ENCODE measurements at places on chromosomes 5 and 9.

DNA sequence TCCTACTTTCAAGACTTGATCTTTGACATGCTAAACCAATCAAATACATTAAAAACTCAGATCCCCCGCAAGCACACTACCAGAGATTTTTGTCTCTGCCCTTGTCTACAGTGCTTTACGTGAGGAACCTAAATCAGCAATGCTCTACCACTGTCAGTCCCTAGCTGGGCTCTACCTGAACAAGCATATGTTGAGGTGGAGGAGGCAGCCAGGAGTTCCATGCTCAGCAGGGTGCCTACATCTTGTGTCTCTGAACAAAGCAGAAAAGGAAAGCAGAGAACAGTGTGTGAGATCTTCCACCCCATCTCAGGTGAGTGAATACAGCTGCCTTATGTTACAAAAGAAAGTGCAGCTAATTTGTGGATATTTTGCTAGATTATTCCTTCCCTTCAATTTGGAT is 255.0 kb downstream of the NDUFS4 start:
- DNase-seq: no peak

DNA sequence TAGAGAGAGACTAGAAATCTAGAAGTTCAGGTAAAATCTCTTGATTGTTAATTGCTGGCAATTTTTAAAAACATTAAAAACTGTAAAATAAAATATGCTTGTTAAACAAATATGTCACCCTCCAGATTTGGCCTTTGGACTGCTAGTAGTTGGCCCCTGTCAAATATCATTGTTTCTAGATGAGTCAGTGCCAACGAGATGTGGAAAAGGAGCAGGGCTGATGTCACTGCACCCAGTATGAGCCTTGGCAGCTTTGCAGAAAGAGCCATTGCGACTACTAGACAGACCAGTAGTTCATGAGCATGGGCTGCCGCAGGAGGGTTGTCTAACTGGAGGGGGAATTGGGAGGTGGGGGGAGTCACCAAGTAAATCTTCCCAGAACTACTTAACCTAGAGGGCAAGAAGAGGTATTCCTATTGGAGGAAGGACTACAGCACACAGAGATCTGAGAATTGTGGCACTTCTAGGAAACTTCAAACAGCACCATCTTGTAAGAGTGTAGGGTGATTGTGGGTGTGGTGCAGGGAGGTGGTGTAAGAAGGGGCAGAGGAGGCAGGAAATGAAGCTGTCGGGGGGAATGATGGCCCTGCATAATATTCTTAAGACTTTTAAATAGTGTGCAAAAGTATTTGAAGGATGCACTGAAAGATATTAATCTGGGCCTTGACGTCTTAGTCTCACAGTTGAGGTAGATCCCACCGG is 7.1 kb upstream of the DOCK2 start:
- no peak for DNase-seq

DNA sequence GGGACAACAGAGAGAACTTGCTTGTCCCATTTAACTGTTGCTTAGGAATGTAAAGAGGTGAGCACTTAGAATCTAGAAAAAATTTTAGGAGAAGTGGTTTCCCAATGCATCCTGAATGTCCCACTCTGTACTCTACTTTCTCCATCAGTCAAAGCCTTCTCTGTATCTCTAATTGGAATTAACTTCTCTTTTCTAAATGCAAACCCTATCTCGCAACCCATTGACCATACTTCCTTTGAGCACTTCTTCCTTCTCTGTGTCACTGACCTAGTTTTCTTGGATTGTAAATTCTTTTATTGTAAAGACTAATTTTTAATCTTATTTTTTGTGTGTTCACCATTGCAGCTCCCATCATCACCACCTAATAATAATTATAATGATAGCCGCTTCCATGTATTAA is 33.3 kb downstream of the ADRB2 start:
- no peak for DNase-seq

DNA sequence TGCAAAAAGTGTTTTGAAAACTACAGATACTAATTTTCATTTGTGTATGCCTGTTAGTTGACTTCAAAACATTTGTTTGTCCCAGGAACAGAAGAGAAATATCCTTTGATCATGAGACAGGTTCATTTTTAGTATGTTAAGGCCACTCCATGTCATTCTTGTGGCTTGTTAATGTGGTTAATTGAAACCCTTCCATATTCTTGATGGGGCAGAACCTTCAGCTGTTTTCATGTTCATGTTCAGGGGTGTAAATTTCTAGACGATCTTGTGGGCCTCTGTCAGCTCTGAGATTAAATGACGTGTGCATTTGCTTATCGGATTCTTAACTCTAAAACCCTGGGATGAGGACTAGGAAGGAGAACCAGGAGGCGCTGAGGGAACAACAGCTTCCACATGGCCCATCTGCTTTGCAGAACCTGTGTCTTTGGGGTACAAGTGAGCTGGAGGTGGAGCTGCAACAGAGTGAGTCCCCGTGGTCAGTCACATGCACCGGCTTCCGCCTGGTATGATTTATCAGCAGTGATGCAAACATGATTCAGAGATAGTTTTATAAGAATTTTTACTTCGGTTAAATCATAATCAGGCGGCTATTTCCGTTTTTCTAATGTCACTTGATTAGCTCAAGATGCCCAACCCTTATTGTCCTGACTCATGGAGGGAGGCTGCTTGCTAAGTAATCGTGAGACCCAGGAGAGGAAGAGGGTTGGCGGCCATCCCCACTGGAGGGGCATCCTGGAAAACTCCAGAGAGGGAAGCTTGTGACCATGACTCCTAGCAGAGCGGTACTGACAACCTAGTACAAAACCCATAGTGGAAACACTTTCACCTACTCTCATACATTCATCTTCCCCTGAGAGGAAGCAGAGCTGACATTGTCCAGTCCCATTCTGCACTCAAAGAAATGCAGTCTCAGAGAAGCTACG is 138.4 kb downstream of the C9orf152 start:
- DNase-seq: no peak

DNA sequence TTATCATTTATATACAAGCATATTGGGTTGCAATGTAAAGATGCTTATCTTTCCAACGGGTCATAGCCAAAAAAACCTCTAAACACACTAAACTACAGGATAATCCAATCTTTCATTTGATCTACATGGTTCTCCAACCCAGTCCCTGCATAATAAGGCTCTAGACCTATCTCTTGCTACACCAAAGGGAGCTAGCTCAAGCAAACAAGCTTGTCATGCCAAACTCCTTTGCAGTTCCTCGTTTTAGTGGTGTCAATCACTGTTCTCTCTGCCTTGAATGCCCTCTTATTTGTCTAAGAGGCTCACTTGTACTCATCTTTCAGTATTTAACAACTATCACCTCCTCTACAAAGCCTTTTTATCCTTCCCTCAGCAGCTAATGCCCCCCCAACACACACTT is 5.6 kb downstream of the HOMER1 start:
- no peak for DNase-seq

DNA sequence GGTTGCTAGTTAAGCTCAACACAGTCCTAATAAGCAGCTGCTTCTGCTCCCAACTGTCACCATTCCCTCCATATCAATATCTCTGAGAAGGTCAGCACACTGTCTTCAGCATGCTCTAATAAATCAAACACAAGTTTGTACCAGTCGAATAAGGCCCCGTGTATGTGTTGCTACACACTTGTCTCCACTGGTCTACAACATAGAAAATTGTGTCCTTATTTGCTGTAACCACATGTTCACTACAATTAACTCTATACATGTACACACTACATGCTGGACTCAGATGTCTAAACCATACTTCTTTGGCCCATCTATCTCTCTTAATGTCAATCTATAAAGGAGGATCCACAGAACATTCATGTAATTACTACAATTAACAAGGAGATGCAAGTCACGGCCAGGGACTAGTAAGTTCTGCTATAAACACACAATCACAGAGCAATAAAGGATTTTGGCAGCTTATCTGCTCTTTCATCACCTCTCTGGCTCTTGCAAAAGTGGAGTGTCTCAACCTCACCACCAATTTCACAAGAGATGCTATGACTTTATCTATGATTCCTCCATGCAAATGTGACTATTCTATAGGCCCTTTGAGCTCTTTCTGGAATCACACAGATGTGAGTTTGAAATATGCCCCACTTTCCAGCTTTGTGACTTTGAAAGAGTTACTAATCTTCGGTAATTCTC is 143.9 kb downstream of the SEMA5A start:
- DNase-seq: no peak

DNA sequence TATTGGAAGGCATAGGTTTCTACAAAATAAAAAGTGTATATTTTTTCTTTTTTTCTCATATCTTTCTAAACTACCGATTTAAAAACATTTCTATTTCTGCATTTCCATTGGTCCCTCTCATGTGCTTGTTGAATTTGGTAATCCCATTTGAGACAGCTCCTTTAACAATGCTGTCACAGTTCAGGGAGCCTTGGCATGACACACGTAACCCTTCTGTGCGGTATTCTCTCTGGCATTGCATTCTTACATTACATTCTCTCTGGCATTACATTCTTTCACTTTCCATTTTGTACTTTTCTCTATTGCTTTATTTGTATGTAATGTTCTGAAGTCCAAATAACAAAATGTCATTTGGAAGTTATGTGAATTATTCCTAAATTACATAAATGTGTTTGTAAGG is 150.7 kb upstream of the RASGRF2 start:
- DNase-seq: no peak

DNA sequence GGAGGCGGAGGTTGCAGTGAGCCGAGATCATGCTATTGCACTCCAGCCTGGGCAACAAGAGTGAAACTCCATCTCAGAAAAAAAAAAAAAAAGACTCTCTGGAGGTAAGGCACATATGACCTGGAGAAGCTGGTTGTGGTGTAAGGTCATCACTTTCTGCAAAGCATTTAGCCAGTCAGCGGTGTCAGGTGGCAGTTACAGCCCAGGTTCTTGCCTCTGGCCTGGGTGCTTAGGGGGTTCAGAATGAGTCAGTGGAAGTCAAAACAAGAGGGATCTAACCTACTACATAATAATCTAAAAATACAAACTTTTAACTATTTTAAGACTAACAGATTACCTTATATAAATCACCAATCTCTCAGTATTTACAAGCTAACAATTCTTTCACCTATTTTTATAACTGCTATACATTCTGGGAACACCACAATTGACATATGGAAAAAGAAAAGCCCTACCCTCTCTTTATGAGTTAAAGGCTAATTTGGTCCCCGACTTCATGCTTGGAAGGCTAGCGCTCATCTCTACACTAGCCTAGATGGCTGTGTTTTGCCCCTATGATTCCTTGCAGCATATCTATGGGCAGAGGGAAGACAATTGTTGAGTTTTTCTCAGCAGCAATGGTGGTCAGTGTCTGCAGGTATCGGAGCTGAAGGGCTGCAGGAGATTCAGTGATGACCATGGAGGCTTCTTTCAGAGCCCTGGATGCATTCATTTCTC is 29.2 kb downstream of the STOM start:
- no peak for DNase-seq

DNA sequence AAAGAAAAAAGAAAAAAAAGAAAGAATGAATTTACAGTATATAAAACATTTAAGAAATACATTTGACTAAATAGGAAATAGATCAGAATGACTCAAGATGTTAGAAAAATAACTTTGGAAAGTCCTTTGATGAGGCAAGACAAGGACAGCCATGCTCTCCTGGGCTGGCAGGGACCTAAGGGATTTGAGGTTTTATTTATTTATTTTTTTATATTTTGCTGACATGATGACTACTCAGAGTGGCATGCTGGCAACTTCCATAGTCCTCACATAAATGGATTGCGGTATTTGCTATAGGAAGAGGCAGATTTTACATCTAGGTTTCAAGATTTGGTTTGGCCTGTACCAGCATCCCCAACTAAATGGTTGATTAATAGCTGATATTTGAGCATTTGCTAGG is 17.7 kb downstream of the SLC28A3 start:
- DNase-seq: no peak

DNA sequence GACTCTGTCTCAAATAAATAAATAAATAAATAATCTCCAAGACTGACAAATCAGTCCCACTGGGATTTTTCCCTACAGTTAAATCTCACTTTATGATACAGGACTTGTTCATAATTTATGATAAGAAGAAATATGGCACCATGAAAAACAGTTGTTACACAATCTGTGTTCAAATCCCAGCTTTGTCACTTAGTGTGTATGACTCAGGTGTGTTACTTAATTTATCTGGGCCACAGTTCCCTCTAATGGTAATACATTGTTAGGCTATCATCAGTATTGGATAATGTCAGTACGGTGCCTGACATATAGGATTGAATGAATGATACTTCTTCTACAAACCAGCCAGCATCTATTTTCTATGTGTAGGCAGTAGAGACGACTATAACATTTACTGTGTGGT is 23.1 kb downstream of the SLC36A3 start:
- DNase-seq: no peak

DNA sequence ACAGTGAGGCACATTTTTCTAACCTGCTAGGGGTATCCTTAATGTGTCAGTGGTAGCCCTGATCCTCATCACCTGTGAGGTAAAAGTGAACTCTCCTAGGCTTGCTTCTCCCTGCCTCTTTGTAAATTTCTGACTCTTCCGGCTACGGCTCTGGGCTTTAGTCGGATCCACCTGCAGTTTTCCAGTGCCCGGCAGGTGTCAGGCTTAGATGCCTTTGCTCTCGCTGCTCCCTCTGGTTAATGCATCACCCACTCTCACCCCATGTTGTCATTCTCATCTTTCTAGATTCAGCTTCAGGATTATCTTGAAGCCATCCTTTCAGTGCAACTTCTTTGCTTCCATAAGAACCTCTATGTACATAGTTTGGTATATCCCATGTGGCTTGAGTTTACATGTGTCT is 3.6 kb downstream of the CEP78 start:
- DNase-seq: no peak

- no peak for DNase-seq
Measured at GRCh38 chr9:128773049-128773448, 1.3 kb upstream of the ZER1 start.

DNA sequence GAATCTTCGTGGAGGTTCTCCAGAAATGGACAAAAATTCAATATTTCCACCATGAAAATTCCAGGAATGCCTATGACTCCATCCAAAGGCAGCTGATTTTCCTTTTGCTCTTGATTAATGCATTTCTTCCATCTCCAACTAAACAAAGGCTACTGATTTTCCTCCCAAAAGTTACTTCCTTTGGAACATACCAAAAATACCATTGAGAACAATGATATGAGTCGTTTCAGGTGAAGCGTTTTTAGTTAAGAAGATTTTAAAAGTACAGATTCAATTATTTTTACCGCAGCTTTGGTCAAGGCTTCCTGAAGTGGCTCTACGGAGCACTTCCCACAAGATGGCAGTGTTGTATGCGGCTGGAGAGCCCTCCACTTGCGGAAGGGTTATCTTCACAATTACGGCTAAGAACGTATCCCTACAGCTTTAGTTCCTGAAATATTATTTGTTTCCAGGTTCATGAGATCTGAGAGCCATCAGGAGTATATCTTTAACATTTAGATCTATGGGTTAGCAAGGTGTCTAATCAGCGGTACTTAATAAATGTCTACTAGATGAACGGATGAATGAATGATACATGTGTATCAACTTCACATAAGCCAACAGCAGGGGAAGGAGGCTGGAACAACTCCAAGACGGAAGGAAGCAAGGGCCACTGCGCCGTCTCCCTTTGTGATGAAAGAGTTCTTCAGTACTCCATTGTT is 35.9 kb upstream of the ARSB start:
- DNase-seq: no peak

- DNase-seq: no peak
Measured at GRCh38 chr5:141149812-141150211, at the start of gene PCDHB6. PCDHB6 (plus strand) TSS chr5:141150057; CDS start chr5:141150258, 201 bp downstream.

- no peak for DNase-seq
Measured at GRCh38 chr5:173298213-173298926, 29.8 kb downstream of the STC2 start.

All from stimulated activated CD8-positive, alpha-beta memory T cell treated with anti-CD3 and anti-CD28 coated beads, Interleukin-7, amount 100 ng/mL, for 24 hours (primary cell).